ENCODE measurements at places on chromosomes 2 and 18.

- peak; percentile 61 for DNase-seq
Measured at GRCh38 chr2:159035790-159036411, 67.5 kb downstream of the TANC1 start.

GRCh38 chr2:229009816-229010215, 261.3 kb downstream of the PID1 start:
- DNase-seq, result no peak

- no peak for DNase-seq
Measured at GRCh38 chr18:67496469-67496868, 20.1 kb downstream of the DSEL start.

DNA sequence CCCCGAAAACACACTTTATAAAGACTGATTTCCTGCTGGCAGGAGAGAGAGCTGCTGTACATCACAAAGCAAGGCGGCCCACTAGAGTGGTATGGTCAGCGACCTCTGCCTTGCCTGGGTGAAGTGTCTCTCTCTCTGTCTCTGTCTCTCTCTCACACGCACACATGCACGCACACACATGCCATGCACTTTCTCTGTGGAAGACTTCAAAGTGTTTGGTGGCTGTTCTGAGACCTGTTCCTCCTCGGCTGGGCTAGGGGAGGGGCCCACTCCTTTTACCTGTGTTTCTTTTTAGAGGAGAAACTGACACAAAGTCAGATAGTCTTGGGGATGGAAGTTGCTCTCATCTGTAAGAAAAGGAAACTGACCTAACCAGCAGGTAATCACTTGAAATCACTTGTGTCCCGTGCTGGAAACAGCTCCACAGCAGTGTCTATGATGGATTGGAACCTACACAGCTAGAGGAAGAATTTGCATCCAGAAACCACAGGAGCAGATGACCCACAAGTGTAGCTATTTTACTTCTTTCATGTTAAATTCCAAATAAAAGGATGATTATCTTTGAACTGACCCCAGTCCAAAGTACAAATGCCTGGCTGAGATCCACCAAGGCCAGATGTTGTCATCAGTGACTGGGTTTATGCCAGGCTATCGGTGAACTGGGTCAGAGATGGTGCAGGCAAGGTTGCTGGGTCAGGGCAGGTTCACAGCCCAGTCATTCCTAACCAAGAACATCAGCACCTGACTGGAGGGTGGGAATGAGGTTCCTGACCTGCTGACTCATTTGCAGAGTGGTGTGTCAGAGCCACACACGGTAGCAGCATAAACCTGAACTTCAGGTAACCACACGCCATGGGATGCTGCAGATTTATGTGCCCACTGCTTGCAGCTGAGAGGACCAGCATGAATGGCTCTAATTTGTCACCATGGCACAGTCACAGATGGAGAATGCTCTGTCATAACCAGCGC, 63.0 kb downstream of the NPAS2 start:
- DNase-seq, result peak; percentile 61

- DNase-seq, result peak; percentile 22
Measured at GRCh38 chr2:198499539-198499938, 695.1 kb downstream of the PLCL1 start.

DNA sequence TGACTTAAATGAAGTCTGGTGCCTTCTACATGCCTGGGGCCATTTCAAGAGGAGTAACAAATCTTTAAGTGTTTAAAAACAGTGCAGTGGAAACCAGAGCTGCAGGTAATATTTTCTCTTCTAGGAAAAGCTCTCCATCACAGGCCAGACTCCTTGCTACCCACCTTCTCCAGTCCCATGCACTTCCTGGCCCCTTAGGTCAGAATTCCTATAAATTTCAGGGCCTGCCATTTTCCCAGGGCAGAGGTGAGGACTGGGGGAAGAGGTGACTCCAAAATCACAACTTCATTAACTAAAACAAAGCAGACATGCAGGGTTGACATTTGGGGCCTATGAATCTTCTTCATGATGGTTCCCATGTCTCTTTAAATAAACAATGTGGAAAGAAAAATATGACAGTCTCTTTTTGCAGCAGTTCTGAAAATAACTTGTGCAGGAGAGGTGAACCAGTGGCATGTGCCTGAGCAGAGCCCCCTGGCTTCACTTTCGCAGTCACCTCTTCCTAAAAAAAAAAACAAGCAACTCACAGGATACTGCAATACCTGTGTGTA, 63.7 kb upstream of the TANC1 start:
- DNase-seq, result no peak

DNA sequence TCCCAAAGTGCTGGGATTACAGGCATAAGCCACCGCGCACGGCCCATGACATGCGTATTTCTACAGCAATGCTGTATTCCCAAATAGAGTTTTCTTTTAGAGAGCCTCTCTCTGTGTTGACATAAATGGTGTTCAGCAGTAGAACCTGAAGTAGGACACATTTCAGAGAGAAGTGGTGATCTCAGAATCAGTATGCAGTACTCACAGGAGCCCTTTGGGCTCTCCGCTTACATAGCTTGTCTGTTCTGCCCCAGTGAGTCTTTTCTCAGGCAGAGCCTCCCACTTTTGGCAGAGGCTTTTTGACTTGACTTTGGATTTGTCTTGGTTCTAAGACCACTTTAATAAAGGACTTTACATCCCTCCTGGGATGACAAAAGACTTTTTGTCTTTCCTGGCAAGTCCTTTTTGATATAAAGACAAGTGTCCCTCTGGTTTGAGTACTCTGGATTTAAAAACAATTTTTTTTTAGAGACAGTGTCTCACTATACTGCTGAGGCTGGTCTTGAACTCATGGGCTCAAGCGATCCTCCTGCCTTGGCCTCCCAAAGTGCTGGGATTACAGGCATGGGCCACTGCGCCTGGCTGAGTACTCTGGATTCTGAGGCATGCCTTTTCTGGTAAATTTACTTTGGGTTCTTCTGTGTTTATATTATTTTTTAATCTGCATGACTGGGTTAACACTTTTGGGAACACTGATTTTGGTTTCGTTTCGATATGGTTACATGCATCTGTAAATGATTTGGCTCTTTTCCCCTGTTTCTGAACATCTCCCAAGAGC, 113.3 kb downstream of the SMAD2 start:
- no peak for DNase-seq

GRCh38 chr2:160205505-160205904, 5.4 kb upstream of the ITGB6 start:
- peak; percentile 100 for DNase-seq

DNA sequence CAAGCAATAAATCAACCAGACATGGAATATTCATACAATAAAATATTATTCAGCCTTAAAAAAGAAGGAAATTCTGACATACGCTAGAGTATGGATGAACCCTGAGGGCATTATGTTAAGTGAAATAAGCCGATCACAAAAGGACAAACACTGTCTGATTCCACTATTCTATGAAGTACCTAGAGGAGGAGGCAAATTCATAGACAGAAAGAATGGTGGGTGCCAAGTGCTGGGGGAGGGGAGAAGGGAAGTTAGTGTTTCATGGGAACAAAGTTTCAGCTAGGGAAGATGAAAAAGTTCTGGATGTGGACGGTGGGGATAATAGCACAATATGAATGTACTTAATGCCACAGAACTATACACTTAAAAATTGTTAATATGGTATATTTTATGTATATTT, 19.8 kb downstream of the SMAD7 start:
- DNase-seq, result no peak

GRCh38 chr2:180225118-180225517, 218.0 kb upstream of the CWC22 start:
- DNase-seq, result no peak

DNA sequence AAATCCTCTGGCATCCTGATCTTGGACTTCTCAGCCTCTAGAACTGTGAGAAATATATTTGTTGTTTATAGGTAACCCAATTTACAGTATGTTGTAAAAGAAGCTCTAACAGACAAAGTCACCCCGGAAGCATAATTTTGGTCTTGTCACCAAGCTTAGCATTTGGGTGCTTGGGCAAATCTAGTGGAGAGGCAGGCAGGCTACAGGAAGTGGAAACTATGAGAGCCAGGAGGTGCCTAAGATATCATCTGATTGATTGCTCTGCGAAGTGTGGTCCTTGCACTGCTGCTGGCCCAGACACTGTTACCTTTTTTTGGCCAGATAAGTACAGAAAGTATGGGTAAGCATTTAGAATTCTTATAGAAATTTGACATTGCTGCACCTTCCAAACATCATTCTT, 102.9 kb downstream of the CDC42EP3 start:
- DNase-seq, result no peak

GRCh38 chr18:40018266-40018665, 1936.8 kb upstream of the PIK3C3 start:
- DNase-seq, result no peak

DNA sequence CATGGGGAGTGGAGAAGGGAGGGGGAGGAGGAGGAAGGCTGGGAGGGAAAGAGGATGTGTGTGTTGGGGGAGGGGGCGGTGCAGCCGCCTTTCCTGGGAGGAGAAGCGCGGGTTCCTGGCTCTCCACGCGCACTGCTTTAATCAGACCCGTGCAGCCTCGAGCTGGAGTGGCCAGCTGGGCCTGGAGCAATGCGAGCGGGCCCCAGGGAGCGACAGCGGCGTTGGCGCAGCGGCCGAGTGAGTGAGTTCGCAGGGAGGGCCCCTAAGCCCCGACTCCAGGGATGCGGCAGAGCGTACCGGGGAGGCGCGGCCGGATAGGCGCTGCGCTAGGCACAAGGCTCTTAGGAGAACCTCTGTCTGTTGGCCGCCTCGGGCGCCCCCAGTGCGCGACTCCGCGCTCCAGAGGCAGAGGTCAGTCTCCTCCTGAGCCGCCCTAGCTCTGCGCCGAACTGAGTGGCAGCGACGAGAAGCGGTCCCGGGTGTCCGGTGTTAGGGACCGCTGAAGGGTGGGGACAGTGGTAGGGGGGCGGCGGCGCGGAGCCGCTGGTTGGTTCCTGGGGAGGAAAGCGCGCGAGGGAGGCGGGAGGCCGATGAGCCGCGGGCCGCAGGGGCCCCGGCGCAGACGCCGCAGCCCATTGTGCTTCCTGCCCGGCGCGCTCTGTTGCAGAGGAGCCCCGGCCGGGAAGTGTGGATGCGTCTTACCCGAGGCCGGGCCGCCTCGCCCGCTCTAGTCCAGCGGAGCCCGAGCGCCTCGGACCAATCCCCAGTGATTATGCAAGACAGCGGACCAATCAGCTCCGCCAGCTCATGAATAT, 455 bp upstream of the DLX1 start:
- DNase-seq, result peak; percentile 95

DNA sequence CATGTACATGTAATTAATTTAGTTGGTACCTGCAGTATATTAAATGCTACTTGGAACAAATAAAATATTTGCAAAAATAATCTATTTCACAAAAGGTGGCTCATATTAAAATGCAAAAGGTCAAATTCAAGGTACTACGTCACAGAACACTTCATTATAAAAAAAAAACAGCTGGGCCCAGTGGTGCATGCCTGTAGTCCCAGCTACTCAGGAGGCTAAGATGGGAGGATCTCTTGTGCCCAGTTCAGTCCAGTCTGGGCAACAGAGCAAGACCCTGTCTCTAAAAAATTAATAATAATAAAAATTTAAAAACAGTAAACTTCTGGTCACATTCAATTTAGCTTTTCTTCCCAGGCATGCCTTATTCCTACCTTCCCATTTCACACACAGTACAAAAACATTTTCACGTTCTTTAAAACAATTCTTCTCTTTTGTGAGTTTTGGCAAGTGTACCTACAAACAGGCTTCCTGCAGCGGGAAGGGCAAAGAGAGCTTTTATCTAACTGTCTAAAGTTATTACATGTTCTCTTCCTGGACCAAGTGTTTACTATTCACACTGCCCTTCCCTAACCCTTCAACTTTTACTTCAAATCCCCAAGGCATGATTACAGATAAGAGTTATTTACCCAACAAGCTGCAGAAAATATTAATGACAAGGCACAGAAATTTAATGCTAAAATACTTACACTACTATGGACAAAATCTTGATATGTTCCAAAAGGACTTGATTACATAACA, 10.7 kb downstream of the BAZ2B start:
- DNase-seq, result no peak

GRCh38 chr18:23935804-23936203, 78.8 kb upstream of the TTC39C start:
- peak; percentile 32 for DNase-seq

DNA sequence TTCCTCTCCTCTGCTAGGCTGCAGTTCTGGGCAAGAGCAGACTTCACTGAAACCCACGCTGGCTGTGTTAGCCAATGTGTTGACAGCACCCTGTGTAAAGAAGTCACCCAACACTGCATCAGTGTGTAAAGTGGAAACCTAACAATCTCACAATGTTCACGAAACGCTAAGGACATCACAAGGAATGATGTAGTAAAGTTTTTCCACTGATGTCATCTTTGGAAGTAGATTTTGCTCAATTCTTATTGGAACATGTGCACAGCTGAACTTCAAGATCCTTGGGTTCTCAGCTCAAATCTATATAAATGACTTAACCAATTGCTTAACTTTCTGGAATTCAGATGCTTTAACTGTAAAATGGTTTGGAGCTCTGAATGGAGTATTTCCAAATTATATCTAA, 1112.5 kb downstream of the TSN start:
- DNase-seq, result no peak

DNA sequence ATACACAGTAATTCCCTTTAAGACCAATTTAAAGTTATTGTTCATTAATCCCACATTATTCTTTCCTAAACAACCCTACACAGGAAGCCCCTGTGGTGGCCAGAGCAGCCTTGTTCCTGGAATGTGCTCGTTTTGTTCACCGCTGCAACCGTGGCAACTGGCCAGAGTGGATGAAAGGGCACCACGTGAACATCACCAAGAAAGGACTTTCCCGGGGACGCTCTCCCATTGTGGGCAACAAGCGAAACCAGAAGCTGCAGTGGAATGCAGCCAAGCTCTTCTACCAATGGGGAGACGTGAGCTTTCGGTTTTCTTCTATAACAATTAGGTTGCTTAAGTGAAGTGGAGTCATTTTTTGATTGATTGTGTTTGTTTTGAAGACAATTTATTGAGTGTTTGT, 101.0 kb downstream of the UNC80 start:
- peak; percentile 82 for DNase-seq

- DNase-seq, result no peak
Measured at GRCh38 chr2:2715036-2715818, 384.2 kb upstream of the MYT1L start.

- peak; percentile 47 for DNase-seq
Measured at GRCh38 chr18:48905513-48905912, 45.3 kb downstream of the SMAD7 start.

GRCh38 chr2:232299084-232299483, 79.5 kb upstream of the ALPP start:
- no peak for DNase-seq

DNA sequence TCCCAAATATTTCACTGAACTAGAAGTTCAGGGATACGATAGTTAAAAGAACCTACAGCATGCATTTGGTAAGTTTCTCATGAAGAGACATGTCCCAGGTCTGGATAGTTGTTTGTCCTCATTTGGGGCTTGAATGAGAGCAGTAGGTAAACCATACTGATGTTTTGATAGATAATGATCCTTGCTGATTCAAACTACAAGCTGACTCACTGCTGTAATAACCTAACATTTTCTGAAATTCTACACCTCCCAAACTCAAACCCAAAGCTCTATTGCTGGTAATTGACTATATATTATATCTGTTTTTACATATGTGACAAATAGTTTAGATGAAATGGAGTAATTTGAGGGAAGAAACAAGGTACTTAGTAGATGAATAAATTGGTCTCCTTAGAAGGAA, 154.1 kb upstream of the BOD1L2 start:
- no peak for DNase-seq
